ENCODE measurements at places on chromosomes 5 and 9.

- no peak for DNase-seq
Observed at GRCh38 chr9:2019723-2020122, 4.6 kb downstream of the SMARCA2 start.

- no peak for DNase-seq
Observed at GRCh38 chr5:133694181-133694831, 82.0 kb upstream of the FSTL4 start.

GRCh38 chr5:101561018-101561417 is 657.9 kb upstream of the ST8SIA4 start:
- no peak for DNase-seq

- no peak for DNase-seq
Observed at GRCh38 chr5:42015681-42016080, 90.6 kb downstream of the FBXO4 start.

DNA sequence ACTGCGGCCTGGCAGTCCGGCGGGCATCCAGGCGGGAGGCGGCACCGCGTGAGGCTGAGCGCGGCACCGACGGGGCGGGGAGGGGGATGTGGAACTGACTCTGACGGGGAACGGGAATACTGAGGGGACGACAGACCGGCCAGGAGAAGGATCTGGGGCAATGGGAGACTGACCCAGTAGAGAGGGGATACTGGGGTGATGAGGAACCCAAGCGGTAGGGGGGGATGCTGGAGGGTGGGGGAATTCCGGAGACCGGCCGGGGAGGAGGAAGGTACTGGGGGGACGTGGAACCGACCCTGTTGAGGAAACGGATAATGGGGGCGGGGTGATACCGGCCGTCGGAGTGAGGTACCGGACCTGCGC is 423 bp downstream of the IPPK start:
- no peak for DNase-seq

- DNase-seq = no peak
Observed at GRCh38 chr5:133032852-133033742, 6.7 kb upstream of the ZCCHC10 start.

DNA sequence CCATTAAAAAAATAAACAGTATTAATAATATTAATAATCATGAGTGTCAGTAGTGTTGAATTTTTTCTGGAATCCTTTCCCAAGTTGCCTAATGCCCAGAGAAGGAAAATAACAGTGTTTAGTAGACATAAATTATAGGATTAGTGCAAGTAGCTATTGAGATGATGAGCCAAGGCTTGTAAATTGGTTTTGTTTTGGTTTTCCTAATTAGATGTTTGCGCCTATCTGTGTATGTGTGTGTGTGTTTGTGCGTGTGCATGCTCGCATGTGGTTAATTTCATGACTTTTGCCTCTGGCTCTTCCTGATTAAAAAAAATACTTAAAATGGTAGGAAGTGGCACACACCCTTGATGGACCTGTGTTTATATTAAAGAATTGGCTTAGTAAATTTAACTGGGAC is 55.4 kb downstream of the FXN start:
- no peak for DNase-seq

DNA sequence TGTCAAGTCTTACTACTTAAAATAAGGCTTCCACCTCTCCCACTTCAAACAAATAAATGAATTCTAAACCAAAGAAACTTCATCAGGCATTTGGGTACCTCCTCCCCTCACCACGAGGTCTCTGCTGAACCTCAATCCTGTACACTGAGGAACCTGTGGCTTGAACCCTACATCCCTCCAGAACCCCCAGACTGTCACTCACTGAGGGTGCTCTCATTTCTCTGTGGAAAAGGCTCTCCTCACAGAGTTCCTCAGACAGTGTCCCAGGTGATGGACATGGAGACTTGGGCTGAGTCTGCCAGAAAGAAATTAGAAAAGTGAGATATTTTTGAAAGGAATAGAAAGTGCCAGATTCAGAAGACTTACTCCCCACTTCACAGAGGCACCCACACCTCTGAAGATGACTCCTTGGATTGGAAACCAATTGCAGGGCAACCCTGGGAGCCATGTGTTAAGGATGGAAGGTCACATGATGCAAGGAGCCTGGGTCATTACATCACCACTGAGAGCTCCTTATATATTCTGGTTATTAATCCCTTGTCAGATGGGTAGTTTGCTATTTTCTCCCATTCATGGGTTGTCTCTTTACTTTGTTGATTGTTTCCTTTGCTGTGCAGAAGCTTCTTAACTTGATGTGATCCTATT is 19.8 kb downstream of the MLANA start:
- DNase-seq = no peak

- DNase-seq = no peak
Observed at GRCh38 chr5:173950829-173951228, 38.1 kb upstream of the C5orf47 start.

- DNase-seq = no peak
Observed at GRCh38 chr9:97860451-97861147, 7.6 kb downstream of the FOXE1 start.

- DNase-seq = no peak
Observed at GRCh38 chr5:131305138-131305689, 41.4 kb downstream of the CDC42SE2 start.

GRCh38 chr5:131463656-131464055 is 171.4 kb downstream of the RAPGEF6 start:
- DNase-seq = no peak

DNA sequence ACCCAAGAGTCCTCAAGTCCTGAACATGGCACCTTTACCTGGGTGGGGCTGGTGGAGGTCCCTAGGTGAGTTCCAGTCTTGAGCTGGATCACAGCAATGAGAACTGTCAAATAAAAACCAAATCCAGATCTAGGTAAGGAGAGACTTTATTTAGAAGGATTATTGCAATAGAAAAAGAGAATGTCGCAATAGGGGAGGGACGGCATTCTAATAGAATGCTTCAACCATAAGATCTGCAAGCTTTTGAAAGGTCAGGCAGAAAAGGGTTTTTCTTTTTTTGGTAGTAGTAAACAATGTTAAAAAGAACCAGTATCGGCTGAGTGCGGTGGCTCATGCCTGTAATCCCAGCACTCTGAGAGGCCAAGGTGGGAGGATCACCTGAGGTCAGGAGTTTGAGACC is 5.2 kb upstream of the GCNT1 start:
- DNase-seq = no peak

- DNase-seq = no peak
Observed at GRCh38 chr9:13487936-13488335, 208.4 kb upstream of the MPDZ start.

GRCh38 chr5:74149395-74149794 is 491.1 kb downstream of the ENC1 start:
- no peak for DNase-seq

GRCh38 chr5:72301557-72301956 is 18.5 kb downstream of the MRPS27 start:
- DNase-seq = peak; percentile 57

DNA sequence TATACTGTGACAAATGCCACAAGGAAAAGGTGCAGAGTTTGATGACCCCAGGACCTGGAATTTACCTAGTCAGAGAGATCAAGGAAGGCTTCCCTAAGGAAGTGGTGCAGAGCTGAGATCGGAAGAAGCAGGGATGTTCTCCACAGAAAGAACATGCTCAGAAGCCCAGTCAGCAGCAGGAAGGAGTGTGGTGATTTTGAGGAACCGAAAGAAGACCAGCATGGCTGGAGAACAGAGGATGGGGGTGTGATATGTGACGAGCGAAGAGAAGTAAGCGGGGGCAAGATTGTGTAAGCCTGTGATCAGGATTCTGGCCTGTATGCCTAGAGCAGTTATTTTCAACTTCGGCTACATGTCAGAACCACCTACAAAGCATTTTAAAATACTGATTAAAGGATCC is 18.7 kb upstream of the PIK3R1 start:
- DNase-seq = no peak

- no peak for DNase-seq
Observed at GRCh38 chr9:110919609-110920008, 118.7 kb downstream of the LPAR1 start.

DNA sequence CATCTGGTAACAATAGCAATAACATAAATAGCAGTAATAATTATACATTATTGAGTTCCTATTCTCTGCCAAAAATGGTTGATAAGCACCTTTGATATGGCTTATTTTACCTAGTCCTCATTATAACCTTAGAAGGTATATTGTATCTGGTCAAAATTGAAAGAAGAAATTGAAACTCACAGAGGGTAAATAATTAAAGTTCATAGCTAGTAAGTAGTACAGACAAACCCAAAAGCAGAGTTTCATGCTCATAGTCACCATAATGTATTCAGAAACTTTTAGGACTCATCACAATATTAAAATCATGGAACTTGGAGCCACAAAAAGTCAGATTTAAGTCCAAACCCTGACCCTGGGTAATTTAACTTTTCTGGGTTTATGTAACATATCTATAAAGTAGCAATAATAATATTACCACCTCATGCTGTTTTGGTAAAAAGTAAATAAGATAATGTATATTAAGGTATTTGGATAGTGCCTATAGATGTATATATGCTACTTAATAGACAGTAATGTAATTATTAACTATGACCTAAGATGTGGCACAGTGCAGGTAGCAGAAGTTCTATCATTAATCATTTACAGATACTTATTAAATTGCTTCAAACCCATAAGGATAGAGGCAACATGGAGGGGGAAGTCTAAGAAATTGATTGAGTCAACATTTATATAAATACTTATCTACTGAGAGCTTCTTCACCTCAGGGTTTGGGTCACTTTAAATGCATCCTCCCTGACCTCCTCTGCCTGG is 32.4 kb downstream of the STK32A start:
- DNase-seq = no peak

DNA sequence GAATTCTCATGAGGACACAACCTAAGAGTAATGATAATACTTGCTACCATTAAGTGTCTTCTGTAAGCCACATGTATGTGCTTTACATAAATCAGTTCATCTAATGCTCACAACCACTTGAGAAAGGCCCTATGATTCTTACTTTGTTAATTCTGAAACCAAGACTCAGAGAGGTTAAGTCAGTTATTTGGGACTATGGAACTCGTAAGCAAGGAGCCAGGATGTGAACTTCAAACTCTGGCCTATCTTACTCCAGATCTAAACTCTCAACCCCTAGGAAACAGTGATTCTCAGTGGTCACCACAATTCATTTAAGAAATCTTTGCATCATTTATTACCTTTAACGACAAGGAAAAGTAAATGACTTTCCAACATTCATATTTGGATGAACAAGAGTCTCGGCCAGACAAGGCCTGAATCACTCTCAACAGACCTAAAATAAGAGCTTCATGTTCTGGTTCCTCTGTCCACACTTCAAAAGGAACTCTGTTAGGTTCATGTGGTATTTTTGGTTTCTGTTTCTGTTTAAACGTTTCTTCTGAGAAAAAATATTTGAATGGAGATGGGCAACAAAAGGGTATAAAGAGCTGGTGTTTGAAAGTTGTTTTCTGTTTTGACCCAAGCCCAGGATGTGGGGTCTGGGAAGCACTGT is 104.8 kb downstream of the LPAR1 start:
- DNase-seq = no peak

- DNase-seq = no peak
Observed at GRCh38 chr5:163261647-163262269, 175.6 kb upstream of the CCNG1 start.

DNA sequence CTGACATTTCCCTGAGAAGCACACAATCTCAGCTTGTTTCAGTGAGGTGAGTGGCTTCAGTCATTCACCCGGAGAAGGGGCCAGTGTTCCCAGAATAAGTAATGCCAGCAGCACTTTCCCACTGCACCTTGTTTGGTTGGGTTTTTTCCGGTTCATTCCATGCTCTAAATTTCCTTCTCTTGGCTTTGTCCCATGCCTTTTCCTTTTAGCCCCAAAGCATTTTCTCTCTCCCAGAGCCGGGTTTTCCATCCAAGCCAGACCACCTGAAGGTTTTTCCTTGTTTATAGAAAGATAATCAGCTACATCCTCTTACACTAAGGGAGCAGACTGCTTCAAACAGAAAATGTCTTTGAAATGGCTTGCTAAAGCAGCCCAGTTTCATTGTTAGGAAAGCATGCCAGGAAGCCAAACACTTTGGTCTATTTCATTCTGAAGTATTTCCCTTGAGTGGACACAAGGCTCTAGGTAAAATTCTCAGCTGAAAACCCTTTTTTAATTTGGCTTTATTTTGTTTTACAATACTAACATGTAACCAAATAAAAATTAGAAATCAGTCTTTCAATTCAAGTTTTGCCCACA is 501.6 kb downstream of the DTWD2 start:
- DNase-seq = no peak

GRCh38 chr9:129351642-129352145 is 173.6 kb upstream of the IER5L start:
- DNase-seq = no peak

GRCh38 chr9:78167356-78167755 is 68.5 kb upstream of the CEP78 start:
- no peak for DNase-seq

GRCh38 chr5:132499440-132500243 is 9.1 kb upstream of the IRF1 start:
- DNase-seq = no peak

DNA sequence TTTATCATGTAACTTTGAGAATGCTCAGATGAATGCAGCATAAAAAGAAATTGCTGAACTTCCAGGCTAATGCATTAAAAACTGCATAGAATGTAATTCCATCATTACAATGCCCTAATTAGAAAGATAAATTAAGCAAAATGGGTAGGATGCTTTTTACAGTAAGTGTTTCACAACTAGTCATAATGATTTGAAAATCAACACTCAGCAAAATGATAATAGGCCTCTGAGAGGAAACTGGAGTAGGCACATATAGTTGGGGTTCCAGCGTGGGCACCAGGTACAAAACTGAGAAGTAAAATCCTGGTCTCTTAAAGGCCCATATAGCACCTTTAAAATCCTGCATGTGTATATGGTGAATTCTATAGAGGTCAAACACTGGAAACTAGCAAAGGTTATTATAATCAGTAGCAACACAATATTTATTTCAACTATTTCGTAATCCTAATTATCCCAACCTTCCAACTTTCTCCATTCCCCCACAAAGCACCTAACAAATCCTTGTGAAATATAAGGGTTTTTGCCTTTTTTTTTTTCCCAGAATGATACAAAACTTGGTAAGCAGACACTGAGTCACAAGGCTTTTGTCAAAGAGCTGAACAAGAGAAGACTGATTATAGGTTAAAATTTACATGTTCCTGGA is 108.0 kb upstream of the NR5A1 start:
- DNase-seq = no peak

- DNase-seq = no peak
Observed at GRCh38 chr5:179269781-179270543, 75.3 kb downstream of the ADAMTS2 start.

- no peak for DNase-seq
Observed at GRCh38 chr5:126341906-126342630, 81.1 kb upstream of the GRAMD2B start.

GRCh38 chr9:86741311-86742208 is 205.7 kb downstream of the GAS1 start:
- no peak for DNase-seq

DNA sequence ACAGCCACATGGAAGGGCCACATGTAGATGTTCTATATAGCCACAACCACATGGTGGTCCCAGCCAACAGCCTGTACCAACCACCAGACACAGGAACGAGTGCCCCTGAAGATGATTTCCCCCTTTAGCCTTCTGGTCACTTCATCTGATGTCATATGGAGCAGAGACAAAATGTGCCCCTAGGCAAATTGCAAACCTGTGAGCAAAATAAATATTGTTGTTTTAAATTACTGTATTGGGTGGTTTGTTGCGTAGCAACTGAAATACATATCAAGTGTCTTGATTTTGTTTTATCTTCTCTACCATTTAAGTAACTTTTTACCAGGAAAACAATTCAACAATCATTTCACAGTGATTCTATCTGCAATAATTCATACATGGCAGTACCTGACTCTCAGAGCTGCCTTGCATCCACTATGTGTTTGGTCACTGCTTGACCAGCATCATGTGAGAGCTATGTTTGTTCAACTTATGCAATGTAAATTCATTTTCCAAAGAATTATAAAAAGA is 142.5 kb upstream of the VLDLR start:
- DNase-seq = no peak

Measured in NCI-H524 treated with DMSO at 0.1 percent for 48 hours (cell line).